HTR-8/SVneo (cell line): ENCODE measurements at places on chromosomes 3 and 15.

DNA sequence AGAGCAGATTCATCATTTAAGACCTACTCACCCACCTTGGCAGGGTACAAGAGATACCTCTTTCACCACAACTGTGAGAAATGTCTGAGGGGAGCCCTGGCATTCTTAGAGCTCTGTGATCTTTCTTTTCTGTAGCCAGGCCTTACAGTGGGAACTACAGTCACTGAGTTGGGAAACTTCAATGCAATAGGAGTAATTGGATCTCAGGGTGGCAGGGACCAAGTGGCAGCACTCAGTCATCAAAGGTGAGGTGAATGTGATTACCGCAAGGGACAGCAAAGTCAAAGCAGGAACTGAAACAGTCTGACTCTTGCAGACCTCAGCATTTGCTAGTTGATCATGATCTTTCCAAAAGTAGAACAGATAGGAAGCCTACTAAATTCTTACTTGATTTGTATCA, 7.2 kb upstream of the MCF2L2 start:
- DNase-seq: no peak

DNA sequence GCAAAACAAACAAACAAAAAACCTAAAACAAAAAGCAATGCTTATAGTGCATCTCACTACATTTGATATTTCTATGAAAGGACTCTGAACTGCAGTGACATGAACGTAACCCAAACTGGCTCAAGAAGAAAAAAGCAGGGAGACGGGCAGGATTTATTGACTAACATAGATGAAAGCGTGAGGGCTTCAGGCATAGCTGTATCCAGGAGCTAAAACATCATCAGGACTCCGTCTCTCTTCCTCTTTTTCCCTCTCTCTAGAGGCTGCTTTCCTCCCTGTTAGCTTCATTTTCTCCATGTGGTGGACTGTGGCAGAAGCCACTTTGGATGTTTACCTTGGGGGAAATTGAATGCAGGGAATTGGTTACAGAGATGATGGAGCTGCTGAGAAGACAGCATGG, 418.2 kb upstream of the PROK2 start:
- DNase-seq: no peak

- no peak for DNase-seq
Measured at GRCh38 chr3:141432904-141433303, 53.9 kb upstream of the RASA2 start.

GRCh38 chr3:167110901-167111300, 269.2 kb downstream of the ZBBX start:
- DNase-seq: peak; percentile 22

GRCh38 chr3:7368597-7368996, 507.7 kb downstream of the GRM7 start:
- no peak for DNase-seq

GRCh38 chr3:182252802-182253201, 540.5 kb upstream of the ATP11B start:
- no peak for DNase-seq

- no peak for DNase-seq
Measured at GRCh38 chr15:68719672-68720071, 101.0 kb downstream of the ANP32A start.

GRCh38 chr3:124075753-124076152, 83.8 kb upstream of the ROPN1 start:
- no peak for DNase-seq

- no peak for DNase-seq
Measured at GRCh38 chr3:1447452-1447851, 354.6 kb downstream of the CNTN6 start.

- DNase-seq: no peak
Measured at GRCh38 chr15:27686369-27686768, 412.7 kb downstream of the OCA2 start.

DNA sequence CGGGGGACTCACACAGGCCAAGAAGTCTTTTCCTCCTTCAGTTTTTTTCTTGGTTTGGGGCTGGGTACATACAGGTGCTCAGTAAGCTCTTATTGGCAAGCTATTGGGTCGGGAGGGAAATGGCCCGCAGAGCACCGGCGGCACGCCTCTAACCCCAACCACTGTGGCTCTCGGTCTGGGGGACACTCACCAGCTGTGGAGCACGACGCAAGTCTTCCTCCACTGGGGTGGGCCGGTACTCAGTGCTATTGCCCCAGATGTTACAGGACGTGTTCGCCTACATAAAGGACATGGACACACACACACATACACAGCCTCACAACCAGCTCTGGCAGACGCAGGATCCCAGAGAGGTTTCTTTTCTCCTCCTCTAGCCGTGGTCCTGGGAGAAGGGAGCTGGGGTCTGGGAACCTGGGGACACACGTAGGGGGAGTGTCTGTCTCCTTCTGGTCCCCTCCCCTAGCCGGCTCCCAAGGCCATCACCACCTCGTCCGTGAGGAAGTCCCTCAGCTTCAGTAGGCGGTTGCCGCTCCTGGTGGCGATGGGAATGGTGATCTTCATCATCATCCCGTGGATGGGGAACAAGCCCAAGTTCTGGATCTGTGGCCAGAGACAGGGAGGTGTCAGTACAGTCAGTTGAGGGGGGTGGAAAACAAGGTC, 33.4 kb downstream of the FEM1B start:
- no peak for DNase-seq

GRCh38 chr15:38587214-38587613, 22.6 kb upstream of the RASGRP1 start:
- DNase-seq: no peak

DNA sequence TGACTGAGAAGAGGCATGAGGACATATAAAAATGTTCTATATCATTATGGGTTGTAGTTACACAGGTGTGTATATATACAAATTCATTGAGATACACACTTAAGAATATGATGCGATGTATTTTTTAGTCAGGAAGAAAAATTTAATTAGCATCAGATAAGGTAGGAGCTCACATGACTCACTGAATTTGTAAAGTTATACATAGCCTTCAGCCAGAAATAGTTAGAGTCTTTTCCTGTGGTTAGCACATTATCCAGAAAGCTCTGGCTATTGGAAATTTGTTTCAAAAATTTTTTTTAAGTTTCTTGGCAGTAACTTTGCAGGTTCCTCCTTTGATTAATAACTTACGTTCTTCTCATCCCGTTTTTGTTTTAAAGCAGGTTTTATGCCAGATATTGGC, 88.6 kb downstream of the STT3B start:
- no peak for DNase-seq

- no peak for DNase-seq
Measured at GRCh38 chr3:168051531-168052471, 43.9 kb downstream of the GOLIM4 start.

- DNase-seq: peak; percentile 26
Measured at GRCh38 chr3:4060064-4060463, 243.1 kb upstream of the SETMAR start.

DNA sequence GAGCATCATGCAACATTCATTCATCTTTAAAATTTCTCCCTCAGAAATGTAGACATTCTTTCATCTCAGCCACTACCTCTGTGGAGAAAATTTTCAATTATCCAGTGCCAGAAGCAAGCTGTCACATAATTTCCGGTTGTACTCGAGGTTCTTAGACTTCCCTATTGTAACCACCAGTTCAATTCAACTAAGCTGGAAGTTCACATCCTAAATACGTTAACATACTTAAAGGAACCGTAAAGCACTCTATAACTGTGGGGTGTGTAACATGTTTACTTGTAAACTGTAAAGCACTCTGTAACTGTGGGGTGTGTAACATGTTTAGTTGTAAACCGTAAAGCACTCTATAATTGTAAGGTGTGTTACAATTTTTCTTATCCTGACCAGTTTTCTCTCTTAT, 150.3 kb downstream of the PLCL2 start:
- no peak for DNase-seq

DNA sequence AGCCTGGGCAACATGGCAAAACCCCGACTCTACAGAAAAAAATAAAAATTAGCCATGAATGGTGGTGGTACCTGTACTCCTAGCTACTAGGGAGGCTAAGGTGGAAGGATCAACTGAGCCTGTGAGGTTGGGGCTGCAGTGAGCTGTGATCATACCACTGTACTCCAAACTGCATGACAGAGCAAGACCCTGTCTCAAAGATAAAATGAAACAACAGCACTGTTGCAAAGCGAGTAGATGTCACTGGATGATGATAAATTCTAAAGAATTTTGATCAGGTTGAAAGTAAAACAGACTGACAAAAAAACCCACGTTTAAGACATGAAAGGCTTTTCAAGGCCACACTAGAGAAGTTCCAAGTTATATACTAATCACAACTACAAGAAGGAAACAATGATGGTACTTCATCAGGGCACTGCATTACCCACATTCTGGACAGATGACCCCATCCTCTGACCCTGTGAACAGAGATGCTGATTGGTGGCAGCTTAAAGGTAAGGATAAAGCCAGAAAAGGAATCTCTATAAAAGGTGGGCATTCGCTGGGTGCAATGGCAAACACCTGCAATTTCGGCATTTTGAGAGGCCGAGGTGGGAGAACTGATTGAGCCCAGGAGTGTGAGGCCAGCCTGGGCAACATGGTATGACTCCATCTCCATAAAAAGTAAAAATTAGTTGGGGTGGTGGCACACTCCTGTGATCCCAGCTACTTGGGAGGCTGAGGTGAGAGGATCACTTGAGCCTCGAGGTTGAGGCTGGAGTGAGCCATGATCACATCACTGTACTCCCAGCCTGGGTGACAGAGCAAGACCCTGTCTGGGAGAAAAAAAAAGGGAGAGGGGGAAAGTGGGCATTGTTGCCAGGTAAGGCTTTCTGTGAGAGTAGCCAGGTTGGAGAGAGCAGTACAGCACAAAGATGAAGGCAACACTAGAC, 59.2 kb downstream of the TBL1XR1 start:
- no peak for DNase-seq

- no peak for DNase-seq
Measured at GRCh38 chr15:69380100-69380725, 33.9 kb upstream of the KIF23 start.

GRCh38 chr15:55707518-55707917, 35.4 kb downstream of the PRTG start:
- no peak for DNase-seq

GRCh38 chr3:39911465-39912309, 102.3 kb downstream of the MYRIP start:
- DNase-seq: no peak

DNA sequence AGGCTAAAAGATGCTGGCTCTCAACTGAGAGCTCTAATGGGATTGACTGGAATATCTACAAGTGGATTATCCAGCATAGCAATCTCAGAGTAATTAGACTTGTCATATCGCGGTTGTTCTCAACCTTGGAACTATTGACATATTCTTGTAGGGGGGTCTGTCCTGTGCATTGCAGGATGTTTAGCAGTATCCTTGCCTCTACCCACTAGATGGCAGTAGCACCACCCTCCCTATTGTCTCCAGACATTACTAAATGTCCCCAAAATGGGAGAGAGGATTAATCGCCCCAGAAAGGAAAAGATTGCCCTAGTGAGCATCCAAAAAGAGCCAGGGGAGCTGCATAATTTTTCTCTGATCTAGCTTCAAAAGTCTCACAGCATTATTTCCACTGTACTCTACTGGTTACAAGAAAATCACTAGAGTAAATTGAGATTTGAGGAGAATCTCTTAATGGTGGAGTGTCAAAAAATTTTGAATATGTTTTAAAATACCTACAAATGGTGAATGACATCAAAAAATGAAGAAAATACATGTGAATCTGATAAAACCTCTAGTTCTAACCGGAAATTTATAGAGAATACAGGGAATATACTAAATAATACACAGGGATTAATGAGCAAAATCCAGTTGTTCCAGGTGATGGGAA, 388.2 kb upstream of the AGTR1 start:
- peak; percentile 20 for DNase-seq

- no peak for DNase-seq
Measured at GRCh38 chr3:19540464-19540863, 392.2 kb downstream of the KCNH8 start.

GRCh38 chr3:87410110-87410509, 133.7 kb upstream of the POU1F1 start:
- DNase-seq: no peak

GRCh38 chr3:124401843-124402242, 328.4 kb upstream of the UMPS start:
- DNase-seq: peak; percentile 73

- no peak for DNase-seq
Measured at GRCh38 chr15:68391121-68391520, 40.8 kb downstream of the ITGA11 start.

DNA sequence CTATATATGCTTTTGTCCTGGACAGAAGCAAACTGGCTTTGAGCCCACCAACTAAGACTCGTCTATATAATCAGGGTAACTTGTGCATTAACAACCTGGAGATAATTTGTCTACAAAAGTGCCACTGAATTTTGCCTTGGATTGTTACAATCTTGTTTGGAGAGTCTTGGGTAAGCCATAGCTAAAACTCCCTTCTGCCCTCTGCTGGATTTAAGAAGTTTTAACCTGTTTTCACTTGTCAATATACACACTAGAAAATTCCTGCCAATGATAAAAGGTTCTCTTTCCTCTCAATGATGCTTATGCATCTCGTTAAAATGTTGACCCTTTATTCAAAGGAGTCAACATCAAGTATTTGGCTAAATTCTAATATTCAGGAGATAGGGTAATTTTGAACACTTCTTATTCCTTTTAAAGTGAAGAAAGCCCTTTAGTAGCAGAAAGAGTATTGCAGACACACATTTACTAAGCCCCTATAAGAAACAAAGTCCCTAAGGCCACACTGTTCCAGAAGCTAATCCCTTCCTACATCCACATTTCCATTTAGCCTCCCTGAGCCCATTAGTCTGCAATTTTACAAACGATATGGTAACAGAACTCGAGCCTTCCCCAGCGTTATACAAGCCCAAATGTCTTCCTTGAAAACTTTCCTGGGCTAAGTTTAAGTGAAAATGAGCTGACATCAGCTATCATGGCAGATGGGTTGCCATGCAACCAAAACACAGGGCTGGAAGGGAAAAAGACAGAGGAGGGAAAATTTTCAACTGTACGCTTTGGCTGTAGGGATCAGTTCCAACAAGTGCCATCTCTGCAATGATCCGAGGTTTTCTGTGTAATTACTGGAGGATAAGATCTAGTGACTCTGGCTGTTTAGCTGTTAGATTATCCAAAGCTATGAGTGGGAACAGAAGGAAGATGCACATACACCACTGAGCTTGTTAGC, 75.9 kb upstream of the FGF12 start:
- no peak for DNase-seq

- DNase-seq: no peak
Measured at GRCh38 chr3:149330609-149331331, 2.7 kb downstream of the TM4SF18 start.

DNA sequence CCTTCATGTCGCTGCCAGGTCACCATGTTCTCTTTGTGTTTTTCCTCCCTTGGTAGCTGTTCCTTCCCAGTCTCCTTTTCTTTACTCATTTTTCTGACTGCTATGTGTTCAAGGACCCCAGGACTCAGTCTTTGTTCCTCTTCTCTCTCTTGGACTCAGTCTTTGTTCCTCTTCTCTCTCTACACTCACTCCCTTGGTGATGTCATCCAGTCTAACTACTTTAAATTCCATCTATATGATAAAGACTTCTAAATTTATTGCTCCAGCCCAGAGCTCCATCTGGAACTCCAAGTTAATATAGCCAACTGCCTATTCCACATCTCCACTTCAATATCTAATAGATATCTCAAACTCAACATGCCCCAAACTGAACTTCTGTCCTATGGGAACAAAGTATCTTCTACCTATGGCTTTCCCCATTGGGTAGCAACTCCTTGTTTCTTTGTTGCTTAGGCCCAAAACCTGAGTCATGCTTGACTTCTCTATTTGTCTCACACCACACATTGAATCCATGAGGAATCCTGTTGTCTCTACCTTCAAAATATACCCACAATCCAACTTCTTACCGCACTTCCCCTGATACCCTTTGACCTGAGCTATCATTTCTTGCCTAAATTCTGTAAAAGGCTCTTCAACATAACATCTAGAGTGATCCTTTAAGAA, 4.9 kb upstream of the DYNC1LI1 start:
- no peak for DNase-seq
